Kasumi-1 (cell line): ENCODE measurements at places on chromosomes 16 and 17.

GRCh38 chr17:63998050-63998720, at the start of gene PRR29:
Gene PRR29, plus strand, starts transcription at chr17:63998351. Its CDS starts 14 bp downstream, at chr17:63998365.
- peak; percentile 35 for DNase-seq

DNA sequence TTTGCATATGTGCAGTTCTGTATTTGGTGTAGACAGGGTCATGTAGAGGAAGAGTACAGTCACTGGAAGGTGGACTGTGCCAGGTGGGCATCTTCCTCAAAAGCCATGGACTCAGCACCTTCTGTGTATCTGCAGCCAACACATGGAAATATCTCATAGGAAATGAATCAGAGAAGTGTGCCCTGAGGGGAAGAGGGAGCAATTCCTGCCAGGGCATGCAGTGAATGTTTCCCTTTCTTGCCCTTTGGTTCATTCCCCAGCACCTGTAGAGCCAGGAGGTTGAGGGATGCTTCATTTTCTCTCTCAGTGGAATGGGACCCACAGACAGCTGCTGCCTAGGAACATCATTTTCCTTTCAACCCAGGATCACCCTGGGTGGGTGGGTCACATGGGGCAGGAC, 146.1 kb upstream of the HSBP1 start:
- DNase-seq, result no peak

DNA sequence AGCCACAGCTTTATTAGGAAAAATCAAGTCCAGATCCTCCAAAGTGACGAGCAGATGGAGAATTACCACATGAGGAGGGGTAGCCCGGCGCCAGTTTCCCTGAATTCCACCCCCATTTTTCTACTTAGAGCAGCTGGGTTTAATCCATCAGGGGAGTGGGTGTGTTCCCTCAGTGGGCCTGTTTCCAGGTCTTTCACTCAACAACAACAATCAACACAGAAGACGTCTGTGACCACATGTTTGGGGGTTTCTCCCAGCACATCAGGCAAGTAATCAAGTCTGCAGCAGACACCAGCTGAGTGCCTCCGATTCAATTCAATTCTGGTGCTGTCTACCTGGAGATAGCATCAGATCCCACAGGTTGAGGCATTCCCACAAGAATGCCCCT, 6.8 kb downstream of the SLC6A2 start:
- DNase-seq, result no peak

- no peak for DNase-seq
These were observed 31.4 kb upstream of the CNEP1R1 start for GRCh38 chr16:49993579-49993978.

- no peak for DNase-seq
These were observed 44.0 kb downstream of the MYH3 start for GRCh38 chr17:10612957-10613744.
